ENCODE measurements at places on chromosomes 13 and 19. TPM values are rescaled to one million over a fixed set of nuclear protein-coding genes. Genes with fewer than 3 reads are reported as not detected.

- no peak overlapping the region for H3K4me3 ChIP-seq
- no peak for DNase-seq
- H3K4me1 ChIP-seq, result no peaks in the 10 kb centered on the region
- no peaks in the 10 kb centered on the region for H3K36me3 ChIP-seq
- H3K27ac ChIP-seq, result no peak overlapping the region
Observed at GRCh38 chr13:76871432-76871831, 14.8 kb downstream of the KCTD12 start.

LRRC63 gene
- total RNA-seq, result 0.20 TPM

ZNF708 gene
- total RNA-seq, result 14.3 TPM

ENOX1 gene
- not detected for total RNA-seq
